ENCODE measurements at places on chromosomes 13 and 19. TPM values are rescaled to one million over a fixed set of nuclear protein-coding genes. Genes with fewer than 3 reads are reported as not detected.

The ILF3 gene
- 178 TPM for total RNA-seq

The IQCN gene
- 0.07 TPM for total RNA-seq

The FFAR2 gene
- not detected for total RNA-seq

The AP1M2 gene
- total RNA-seq = not detected

The RDH8 gene
- not detected for total RNA-seq

The CALR3 gene
- not detected for total RNA-seq

The HSD11B1L gene
- 5.4 TPM for total RNA-seq

The ZNF446 gene
- total RNA-seq = 4.9 TPM

The NCCRP1 gene
- total RNA-seq = not detected

The GPC5 gene
- not detected for total RNA-seq

The CGB2 gene
- not detected for total RNA-seq

The IRF2BP1 gene
- total RNA-seq = 23.1 TPM

The FFAR3 gene
- total RNA-seq = not detected

The OR7C1 gene
- not detected for total RNA-seq

The GPR183 gene
- not detected for total RNA-seq

The C1QTNF9 gene
- total RNA-seq = not detected

The APOE gene
- 0.53 TPM for total RNA-seq

The CERS1 gene
- 1.7 TPM for total RNA-seq

The NLRP4 gene
- not detected for total RNA-seq

The KLF2 gene
- 6.0 TPM for total RNA-seq

The TMEM59L gene
- total RNA-seq = 0.40 TPM

The ZNF541 gene
- total RNA-seq = not detected

The OCEL1 gene
- 3.4 TPM for total RNA-seq

The ZFP28 gene
- 10.4 TPM for total RNA-seq

The A1BG gene
- total RNA-seq = 5.3 TPM

The VSTM2B gene
- total RNA-seq = not detected

The CPB2 gene
- total RNA-seq = not detected

The BEST2 gene
- not detected for total RNA-seq

The BCL3 gene
- total RNA-seq = 4.5 TPM

The HSH2D gene
- not detected for total RNA-seq

Data from pulmonary artery endothelial cell (primary cell).